T follicular helper cell (primary cell): ENCODE measurements at places on chromosomes 5 and 9.

GRCh38 chr5:106894964-106895363 lies 775.8 kb downstream of the EFNA5 start:
- no peak for DNase-seq

DNA sequence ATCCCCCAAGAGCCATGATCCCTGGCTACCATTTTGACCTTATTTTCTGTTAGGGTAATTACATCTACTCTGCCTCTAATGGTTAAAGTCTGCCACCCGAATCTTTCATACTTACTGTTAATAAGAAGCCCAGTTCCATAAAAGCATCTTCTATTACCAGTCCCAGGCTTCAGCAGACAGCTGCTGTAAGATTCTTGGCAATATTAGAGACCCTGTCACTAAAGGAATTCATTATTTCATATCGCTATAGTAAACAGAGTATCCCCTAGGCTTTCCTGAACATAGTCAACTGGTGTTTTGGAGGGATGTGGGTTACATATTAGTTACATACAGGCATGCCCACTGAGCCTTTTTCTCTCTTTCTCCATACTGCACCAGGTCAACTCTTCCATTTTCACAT lies 608.7 kb upstream of the SEMA6A start:
- DNase-seq, result no peak

DNA sequence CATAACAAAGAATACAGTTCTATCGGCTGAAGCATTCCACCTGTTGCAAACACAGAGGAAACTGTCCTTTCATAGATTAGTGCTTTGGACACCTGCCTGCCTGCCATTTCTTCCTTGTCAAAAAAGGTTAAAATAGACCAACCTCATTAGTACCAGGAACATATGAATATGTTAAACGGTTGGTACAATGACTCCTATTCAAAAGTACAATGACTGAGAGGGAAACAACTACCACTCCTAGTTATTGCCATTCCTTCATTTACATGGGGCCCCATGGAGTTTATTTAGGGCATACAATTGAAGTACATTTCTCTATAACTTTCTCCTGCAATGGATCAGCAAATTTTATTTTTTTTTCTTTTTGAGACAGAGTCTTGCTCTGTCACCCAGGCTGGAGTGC lies 77.4 kb upstream of the PIP5K1B start:
- DNase-seq, result no peak

DNA sequence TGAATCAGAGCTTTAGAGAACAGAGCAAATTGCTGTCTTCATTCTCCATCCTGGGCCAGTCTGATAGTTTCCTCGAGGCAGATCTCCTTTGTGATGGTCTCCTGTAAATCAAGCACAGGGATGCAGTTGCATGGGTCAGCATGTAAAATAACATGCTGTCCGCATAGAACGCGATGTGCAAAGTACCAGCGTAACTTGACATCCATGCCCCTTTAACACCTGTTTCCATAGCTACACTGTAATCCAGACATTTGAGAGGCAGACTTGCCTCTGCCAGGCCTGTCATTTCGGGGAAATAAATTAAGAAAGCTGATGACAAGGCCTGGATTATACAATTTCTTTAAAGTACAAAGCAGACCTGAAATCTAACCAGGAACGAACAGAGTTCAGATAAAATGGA lies 413.5 kb downstream of the TLE4 start:
- DNase-seq, result no peak

GRCh38 chr5:96790961-96791504 lies 16.7 kb downstream of the ERAP1 start:
- no peak for DNase-seq

- DNase-seq, result no peak
Measured at GRCh38 chr5:164265566-164265965, 760.1 kb downstream of the MAT2B start.

DNA sequence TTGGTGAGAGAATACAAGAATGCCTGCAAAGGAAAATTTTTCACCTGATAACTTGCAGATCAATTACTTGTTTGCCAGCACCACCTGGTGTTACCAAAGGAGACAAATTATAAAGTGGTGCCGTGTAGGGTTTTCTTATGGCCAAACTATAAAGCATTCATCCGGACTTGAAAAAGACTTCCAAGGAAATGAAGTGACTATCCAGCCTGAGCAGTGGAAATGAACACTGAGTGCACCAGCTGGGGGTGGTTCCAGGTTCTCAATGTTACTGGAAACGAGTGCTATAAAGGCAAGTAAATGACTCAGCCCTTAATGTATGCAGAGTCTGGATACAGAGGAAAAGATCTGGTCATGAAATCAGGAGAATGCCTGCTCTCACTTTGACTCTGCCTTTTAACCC lies 113.1 kb downstream of the DNAH5 start:
- no peak for DNase-seq

- no peak for DNase-seq
Measured at GRCh38 chr5:56279291-56279690, 46.2 kb upstream of the ANKRD55 start.

GRCh38 chr9:116812231-116813030 lies 125.3 kb downstream of the TRIM32 start:
- no peak for DNase-seq

- no peak for DNase-seq
Measured at GRCh38 chr9:80004714-80005113, 432.9 kb downstream of the TLE4 start.

- no peak for DNase-seq
Measured at GRCh38 chr5:1934801-1935429, 52.2 kb upstream of the IRX4 start.

DNA sequence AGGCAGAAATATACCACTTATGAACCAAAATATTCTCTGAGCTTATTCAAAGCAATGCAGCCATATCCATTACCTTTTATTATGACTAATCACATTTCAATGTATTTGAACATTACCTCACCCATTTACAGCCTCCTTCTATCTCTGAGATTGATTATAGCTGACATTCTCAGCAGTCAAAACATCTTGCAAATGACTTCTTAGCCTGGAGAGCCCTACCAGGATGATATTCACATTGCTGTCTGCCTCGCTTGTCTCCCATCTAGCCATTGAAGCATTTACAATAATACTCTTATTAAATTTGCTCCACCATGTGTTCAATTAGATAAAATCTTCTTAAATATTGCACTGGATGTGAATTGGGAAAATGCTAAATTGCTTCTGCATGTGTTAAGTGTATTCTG lies 1879.9 kb upstream of the ACO1 start:
- DNase-seq, result no peak

DNA sequence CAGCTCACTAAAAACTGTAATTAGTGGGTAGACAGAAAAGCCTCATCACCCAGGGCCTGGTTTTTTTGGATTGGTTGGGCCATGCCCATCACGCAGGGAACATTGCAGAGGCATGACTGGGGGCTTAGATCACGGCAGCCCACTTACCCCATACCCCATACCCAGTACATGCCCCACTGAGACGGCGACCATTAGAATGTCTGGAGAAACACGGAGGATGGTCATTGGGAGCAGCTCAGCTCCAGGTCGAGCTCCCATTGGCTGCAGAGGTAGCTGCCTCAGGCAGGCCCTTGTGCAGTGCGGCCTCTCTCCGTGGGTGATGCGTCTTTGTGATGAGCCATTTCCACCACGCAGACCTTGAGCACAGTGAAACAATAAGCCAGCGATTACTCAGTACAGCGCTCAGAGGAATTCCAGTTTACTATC lies 204.0 kb downstream of the GADD45G start:
- no peak for DNase-seq

DNA sequence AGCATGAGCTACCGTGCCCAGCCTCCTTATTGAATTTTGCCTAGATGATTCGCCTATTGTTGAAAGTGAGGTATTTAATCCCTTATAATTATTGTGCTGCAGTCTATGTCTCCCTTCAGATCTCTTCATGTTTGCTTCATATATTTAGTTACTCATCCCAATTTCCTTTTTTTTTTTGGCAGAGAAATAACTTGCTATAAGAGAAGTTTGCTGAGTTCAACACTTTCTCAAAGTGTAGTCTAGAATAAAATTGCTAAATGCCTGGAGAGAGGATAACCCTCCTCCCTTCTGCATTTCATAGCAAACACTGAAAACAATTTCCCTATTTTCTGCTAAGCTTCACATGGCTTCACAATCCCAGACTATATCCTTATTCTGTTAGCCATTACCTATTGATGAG lies 136.6 kb upstream of the CD180 start:
- no peak for DNase-seq

- no peak for DNase-seq
Measured at GRCh38 chr9:127223810-127224177, 40.8 kb upstream of the GARNL3 start.

GRCh38 chr9:33136721-33137670 lies 30.1 kb downstream of the B4GALT1 start:
- DNase-seq, result no peak

DNA sequence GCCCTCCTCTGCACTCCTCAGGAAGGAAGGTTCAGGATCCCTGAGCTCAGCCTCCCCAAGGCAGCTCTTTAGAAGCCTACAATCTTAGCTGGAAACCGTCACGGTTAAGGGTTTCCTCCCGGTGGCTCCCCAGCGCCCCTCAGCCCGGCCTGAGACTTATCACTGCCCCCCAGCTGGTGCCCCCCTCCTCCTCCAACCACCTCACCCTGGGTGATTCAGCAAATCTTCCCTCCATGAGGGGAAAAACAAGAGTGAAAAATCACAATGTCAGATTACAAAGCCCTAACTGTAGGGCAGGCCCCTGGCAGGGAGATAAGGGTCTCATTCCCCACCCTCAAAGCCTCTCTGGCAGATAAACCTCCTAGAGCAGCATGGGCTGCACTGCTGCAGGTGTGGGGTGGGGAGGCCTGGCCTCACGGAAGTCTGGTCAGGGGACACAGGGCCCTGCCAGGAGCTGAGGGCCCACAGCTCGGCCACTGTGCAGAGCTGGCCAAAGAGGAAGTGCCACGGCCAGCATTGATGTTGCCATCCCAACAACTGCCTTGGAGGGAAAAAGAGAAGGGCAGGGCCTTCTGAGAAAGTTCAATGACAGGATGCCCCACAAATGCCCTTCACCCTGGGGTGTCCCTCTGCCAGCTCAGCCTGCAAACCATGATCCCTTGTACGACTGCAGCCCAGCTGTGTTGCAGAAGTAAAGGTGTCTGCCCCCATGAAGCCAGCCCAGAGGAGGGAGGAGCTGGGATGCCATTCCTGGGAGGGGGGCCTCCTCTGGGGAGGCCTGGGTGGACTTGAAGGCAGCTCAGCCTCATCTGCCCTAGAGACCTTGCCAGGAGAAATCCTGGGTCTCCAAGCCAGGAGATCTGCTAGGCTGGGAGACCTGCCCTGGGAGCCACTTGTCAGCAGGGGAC lies 25.9 kb downstream of the GFI1B start:
- DNase-seq, result no peak

DNA sequence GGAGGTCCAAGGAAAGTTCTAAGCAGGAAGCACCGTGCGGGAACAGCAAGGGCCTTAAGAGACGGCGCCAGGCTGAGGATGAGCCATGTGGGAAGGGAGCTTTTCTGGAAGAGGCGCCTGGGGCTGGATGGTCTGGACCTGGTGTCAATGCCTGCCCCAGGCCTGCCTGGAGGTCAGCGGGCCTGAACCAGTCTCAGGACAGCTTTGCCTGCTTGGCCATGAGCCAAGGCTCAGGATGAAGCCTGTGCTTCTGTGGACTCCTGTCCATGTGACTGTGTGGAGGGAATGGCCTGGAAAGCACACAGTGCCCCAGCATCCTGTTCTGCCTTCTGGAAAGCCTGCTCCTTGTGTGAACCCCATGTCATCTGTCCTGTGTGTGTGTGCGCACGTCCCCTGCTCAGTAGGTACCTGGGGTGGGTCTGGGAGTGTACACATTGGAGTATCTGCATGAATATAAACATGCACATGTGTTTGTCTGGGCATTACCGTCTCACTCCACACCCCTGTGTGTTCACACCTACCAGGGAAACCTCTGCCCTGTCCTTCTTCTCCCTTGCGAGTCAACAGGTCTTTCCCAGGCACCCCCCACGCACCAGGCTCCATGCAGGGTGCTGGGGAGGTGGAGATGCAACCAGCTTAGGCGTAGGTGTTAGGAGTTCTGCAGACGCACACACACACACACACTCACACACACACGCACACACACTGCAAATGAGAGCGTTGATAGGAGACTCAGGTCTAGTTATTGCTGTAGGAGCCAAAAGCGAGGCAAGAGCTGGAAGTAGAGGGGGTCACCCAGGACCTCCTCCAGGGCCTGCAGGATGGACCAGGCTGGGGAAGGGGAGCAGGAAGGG lies 24.8 kb downstream of the DAB2IP start:
- DNase-seq, result no peak

- no peak for DNase-seq
Measured at GRCh38 chr9:93379051-93379450, 72.4 kb upstream of the FAM120A start.

- DNase-seq, result no peak
Measured at GRCh38 chr9:123998970-123999621, 12.5 kb upstream of the LHX2 start.

DNA sequence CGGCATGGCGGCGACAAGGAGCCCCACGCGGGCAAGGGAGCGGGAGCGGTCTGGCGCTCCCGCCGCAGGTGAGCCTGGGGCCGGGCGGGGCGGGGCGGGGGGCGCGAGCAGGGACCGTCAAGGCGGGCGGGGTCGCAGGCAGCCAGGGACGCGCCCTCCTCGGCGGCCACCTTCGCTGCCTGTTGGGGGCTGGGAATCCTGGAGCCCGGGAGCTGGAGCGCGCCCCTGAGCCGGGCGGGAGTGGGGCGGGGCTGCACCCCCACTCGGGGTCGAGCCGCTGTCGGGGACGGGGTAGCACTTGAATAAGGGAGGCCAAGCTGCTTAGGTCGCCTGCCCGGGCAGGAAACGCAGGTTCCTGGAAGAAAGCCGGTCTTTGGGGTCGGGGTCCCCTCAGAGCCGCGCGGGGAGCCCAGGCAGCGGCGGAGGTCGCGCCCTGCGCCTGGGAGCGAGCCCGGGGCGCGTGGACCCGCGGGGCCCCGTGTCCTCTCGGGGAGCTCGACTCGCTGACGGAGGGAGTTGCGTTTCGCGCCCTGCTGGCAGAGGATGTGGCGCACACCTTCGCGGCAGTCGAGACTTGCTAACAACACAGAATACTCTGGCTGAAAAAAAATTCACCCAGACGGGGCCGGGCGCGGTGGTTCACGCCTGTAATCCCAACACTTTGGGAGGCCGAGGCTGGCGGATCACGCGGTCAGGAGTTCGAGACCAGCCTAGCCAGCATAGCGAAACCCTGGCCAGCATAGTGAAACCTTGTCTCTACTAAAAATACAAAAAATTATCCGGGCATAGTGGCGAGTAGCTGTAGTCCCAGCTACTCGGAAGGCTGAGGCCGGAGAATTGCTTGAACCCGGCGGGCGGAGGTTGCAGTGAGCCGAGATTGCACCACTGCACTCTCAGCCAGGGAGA lies 552 bp downstream of the OTULINL start:
- DNase-seq, result peak; percentile 78

DNA sequence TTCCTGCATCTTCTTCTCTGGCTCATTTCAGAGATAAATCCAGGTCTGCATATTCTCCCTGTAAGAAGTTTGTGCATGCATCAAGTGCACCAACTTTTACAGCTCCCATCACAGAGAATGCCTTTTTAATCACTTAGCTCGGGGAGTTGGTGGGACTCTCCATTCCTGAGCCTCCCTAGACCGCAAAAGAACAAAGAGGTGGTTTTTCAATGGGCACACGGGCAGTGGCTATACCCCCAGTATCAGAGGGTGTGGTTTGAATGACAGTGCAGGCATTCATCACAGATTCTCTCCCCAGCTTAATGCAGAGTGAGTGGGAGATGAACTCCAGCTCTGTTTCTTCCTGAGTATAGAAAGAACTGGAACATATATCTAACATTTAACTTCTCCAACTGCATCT lies 264.7 kb upstream of the NR4A3 start:
- no peak for DNase-seq
